ENCODE measurements at places on chromosomes 5 and 9.

- DNase-seq: no peak
Measured at GRCh38 chr9:80651044-80651443, 1038.3 kb downstream of the TLE1 start.

DNA sequence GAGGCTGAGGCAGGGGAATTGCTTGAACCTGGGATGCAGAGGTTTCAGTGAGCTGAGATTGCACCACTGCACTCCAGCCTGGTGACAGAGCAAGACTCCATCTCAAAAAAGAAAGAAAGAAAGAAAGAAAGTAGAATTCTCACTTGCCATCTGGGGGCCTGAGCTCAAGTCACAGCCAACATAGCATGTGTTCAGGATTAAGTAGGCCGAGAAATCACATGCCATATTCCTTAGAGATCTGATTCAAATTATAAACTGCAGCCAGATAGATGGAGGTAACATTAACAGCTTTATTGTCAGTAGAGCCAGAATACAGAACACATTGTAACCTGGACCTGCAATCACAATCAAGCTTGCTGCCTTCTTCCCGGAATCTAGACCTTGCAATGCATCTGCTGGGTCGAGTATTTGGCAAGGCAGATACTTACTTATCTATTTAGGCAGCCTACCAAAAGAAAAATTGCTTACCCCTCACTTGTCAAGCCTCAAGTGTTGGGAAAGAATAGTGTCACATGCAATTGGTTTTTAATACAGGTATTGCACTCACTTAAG, 173.7 kb downstream of the CPLANE1 start:
- DNase-seq: no peak

GRCh38 chr5:52497133-52497693, 290.5 kb upstream of the ITGA1 start:
- no peak for DNase-seq

GRCh38 chr5:139668064-139668880, 20.1 kb downstream of the CXXC5 start:
- no peak for DNase-seq

DNA sequence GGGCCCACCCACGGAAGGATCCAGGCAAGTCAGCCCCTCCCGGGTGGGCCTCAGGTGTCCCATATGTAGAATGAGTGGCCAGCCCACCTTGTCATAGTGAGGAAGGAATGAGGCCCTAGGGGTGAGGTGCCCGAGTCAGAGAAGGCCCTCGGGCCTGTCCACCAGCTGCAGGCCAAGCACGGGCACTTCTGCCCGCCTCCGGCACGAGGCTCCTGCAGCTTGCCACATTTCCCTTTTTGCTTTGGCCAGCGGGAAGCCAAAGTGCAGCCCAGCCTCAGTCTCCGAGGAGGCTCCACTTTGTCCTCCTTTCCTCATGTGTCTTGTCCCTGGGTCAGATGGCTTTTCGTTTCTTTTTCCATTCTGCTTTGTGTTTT, 72.9 kb downstream of the PSMB7 start:
- DNase-seq: no peak

DNA sequence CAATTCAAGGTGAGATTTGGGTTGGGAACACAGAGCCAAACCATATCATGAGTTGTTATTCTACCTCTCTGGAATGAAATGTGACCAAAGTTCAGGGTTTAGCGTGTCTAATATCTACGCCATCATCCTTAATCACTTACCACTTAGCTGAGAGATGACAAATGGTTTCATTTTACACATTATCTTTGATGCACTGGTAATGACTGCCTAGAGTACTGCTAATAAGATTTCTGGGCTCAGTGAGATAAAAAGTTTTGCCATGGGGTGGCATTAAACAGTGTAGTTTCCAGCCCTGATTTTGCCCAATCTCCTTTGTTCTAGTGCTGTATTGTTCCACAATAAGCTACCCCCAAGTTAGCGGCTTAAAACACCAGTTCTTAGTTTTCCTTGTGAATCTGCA, 367.2 kb downstream of the MLLT3 start:
- no peak for DNase-seq

DNA sequence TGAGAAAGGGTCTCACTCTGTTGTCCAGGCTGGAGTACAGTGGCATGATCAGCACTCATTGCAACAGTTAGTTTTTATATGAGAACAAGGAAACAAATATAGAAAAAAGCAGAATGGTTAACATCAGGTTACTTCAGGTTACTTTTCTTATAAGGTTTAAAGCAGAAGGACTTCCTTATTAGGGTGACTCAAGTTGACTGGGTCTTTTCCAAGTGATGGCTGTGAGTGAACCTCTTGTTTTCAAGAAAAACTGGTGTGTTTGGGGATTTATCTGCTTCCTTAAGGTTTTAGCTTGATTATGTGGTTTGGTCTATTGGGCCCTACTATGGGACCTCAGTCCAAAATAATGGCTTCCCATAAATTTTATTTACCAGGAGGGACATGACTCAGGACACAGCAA, 99.2 kb downstream of the ARRDC3 start:
- no peak for DNase-seq

- no peak for DNase-seq
Measured at GRCh38 chr9:122988920-122989621, 44.4 kb upstream of the GPR21 start.

DNA sequence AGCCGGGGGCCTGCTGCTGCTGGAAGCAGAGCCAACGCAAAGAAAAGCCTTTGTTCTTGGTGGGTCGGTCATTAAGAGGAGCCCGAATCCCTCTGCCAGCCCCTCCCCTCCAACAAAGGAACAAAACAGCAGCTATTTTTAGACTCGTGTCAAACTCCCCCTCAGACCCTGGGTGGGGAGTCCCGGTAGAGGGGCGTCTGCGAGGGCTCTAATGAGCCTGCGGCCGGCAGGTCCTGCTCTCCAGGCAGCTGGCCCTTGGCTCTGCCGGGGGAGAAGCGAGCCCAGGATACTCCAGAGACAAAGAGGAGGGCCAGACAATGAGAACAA, 114.0 kb downstream of the LHX2 start:
- no peak for DNase-seq

GRCh38 chr9:78291240-78291925, 5.5 kb upstream of the PSAT1 start:
- no peak for DNase-seq

DNA sequence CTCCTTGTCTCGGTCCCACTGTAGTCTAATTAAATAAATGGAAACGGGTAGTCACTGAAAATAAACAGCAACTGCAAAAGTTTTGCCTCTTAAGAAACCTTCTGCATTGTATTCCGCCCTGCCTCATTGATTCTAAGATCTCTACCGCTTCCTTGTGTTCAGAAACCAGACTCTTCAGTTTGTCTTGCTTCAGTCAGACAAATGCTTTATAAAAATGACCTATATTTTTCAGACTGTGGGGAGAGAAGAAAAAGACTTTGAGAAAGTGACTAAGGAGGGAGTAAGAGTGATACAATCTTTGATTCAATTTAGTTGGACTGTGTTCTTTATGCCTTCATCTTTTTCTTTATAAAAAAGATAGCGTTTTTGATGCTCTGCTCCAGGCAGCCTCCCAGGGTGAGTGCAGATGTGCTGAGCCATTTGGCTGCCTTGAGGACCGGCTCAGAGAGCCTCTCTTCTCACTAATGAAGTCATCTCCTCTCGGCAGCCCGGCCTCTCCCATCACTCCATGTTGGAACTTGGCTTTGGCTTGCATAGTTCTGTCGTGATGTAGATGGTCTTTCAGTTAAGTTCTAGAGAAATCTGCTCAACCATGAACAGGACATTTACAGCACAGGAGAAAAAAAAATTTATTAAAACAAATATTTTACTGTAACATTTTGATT, 4.0 kb upstream of the VCAN start:
- DNase-seq: no peak

- no peak for DNase-seq
Measured at GRCh38 chr5:78593465-78593864, 55.1 kb downstream of the LHFPL2 start.

DNA sequence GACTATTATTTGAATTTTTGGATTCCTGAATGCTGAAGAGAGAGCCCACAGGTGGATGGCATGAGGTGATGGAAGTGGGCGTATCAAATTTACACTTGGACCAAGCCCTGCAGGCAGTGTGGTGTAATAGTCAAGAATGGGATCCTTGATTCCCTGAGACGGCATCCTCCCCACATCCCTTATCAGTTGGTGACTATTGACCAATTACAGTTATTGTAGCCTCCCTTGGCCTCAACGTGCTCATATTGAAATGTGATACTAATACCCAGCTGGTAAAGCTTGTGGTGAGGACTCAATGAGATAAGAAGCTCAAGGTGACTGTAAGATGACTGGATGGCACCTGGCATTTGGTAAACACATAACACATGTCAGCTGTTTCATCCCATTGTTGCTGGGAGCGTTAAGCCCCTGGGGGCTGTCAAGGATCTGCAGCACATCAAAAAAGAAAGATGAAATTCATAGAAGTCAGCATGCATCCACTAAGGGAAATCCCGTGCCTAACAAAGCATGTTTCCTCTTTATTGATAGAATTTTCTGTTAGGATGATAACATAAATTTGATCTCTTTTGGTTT, 65.6 kb upstream of the IRX2 start:
- DNase-seq: no peak

- DNase-seq: no peak
Measured at GRCh38 chr5:38453506-38453905, 102.9 kb downstream of the LIFR start.
